Activated CD8-positive, alpha-beta T cell treated with anti-CD3 and anti-CD28 coated beads, Interleukin-2, amount 10 ng/mL, durations not matched to agents 7 days and 5 days (primary cell): ENCODE measurements at places on chromosomes 7 and 10. TPM values are rescaled to one million over a fixed set of nuclear protein-coding genes. Genes with fewer than 3 reads are reported as not detected.
A peak's percentile ranks its signal among the peaks of the same experiment; 100 is the strongest.

MBLAC1 gene
- 5.7 TPM for total RNA-seq

DNA sequence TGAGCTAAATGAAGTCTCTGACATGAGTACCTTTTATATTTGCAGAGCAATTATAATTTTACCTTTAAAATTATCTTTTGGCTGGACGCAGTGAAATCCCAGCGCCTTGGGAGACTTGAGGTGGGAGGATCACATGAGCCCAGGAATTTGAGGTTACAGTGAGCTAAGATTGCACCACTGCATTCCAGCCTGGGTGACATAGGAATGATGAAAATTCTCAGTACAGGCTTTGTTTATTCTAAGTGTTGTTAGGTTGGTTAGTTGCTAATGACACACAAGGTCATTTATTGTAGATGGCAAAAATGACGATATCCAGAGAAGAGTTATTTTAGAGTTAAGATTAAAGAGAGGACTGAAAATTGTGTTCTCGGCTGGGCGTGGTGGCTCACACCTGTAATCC lies 87.6 kb downstream of the XRCC2 start:
- DNase-seq = no peak

GRCh38 chr10:79020015-79020491 lies 48.7 kb upstream of the ZMIZ1 start:
- DNase-seq = no peak

GRCh38 chr10:95284807-95285206 lies 6.0 kb downstream of the PDLIM1 start:
- no peak for DNase-seq

GRCh38 chr10:88849234-88849633 lies 2.4 kb downstream of the ANKRD22 start:
- no peak for DNase-seq

DNA sequence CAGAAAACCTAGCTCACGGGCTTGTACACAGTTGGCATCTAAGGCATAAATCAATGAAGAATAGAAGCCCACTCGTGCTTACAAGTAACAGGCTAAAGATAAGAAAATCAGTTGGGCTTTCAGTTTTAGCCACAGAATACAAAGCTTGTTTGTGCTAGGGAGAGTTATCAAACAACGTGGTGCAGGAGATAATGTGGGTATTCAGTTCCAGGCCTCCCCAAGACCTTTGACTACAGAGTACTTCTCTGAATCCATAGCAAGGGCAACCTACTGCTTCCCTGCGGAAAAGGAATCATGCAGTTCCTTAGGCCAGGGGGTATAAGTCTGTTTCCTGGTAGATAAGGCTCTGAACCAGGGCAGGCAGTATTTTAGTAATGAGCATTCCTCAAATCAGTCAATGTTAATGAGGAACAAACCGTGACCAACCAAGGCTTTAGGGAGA lies 219.5 kb upstream of the CSTF2T start:
- DNase-seq = no peak

ARHGAP22 gene
- not detected for total RNA-seq

DNA sequence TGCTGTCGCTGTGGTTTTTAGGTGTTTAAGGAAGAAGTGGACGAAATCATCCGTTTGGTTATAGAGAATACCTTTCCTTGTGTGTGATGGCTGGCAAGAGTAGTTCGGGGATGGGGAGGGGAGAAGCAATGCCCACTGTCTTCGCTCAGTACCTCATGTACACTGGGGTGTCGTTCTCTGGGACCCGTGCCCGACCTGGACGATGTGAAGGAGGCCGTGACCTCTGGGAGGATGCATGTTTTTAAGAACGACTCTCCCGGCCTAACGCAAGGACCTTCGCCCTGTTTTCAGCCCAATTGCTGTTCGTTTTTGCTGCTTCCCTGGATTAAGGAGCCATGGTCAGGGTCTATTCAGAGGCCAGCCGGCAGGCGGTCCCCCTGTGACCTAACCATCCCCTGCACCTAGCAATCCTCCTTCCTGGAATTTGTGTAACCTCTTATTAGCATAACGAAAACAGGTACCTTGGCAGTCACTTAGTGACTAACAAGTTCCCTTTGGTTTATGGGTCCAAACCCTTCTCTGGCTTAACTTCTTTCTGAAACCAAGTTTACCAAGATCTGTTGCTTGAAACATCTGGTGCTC lies 1.3 kb downstream of the NFE2L3 start:
- peak; percentile 34 for DNase-seq

DNA sequence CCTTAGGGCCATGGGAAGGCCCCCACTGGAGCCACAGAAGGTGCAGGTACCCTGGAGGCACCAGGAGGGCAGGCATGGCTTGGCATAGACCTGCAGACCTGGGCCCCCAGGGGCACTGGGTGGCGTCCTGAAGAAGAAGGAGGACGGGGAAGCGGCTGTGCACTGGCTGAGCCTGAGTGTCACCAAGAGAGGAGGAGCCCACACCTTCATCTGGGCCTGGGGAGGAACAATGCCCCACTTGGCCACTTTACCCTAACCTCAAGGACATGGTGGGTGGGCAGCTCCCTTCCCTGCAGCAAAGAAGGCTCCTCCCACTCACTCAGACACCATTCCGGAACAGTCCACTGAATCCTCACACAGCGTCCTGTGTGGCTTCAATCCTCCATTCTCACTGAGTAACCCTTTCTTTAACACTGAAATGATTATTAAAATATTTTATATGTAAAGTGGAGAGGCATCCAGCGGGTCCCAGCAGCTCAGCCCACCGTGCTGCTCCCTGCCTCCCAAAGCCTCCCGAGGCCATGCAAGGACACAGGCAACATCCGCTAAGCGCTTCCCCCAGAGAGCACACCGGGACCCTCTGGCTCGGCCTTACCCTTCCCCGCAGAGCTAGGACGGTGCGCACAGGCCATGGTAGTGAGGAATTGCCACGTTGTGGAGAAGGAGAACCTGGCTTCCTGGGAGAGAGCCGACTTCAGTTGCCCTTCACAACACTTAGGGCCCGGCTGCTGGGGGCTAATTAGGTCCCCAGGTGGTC lies 516.7 kb upstream of the MGMT start:
- no peak for DNase-seq

GPR15LG gene
- not detected for total RNA-seq

- no peak for DNase-seq
These were observed 72.9 kb upstream of the PRLHR start for GRCh38 chr10:118668228-118668952.

RBM20 gene
- 0.03 TPM for total RNA-seq

GJD4 gene
- total RNA-seq = not detected

- DNase-seq = no peak
These were observed 29.7 kb downstream of the NUB1 start for GRCh38 chr7:151371266-151371665.

GRCh38 chr7:145644426-145645134 lies 472.0 kb upstream of the CNTNAP2 start:
- DNase-seq = no peak

- DNase-seq = no peak
These were observed 56.2 kb upstream of the SEPHS1 start for GRCh38 chr10:13404305-13404759.
